ENCODE measurements at places on chromosomes 2 and 18.

DNA sequence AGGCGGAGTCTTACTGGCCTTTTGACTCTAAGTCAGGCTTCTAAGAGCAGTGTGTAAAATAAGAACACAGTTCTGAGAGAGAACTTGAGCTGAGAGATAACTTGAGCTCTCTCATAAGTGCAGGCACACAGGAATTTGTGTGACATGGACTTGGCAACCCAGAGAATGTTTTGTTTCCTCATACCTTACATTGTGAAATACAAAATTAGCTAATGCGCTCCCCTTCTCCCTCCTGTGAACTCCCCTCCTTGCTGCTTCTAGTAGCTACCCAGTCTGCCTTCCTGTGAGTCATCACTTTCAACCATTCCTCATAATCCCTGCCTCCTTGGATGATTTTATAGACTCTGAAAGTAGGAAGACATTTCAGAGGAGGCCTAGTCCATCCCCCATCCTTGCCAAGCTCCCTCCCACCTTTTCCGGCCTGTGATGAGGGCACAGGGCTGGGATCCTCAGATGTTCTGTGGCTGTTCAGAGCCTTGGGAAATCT is 22.6 kb downstream of the FER1L5 start:
- peak; percentile 97 for DNase-seq

- peak; percentile 11 for DNase-seq
Observed at GRCh38 chr2:161905389-161906046, 168.5 kb downstream of the DPP4 start.

DNA sequence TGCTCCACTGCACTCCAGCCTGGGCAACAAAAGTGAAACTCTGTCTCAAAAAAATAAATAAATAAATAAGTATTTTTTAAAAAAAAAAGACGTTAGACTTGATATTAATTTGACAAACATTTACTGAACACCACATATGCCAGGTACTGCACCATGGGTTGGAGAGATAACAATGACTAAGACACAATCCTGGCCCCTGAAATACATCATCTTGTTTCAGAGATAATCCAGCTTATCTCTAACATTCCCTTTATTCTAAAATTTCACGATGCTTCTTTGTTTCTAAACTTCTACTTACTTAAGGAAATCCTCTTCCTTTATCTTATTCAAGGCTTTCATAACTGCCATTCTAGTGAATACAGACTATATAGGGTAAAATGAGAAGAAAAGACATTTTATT is 55.0 kb upstream of the PEX13 start:
- DNase-seq, result no peak

DNA sequence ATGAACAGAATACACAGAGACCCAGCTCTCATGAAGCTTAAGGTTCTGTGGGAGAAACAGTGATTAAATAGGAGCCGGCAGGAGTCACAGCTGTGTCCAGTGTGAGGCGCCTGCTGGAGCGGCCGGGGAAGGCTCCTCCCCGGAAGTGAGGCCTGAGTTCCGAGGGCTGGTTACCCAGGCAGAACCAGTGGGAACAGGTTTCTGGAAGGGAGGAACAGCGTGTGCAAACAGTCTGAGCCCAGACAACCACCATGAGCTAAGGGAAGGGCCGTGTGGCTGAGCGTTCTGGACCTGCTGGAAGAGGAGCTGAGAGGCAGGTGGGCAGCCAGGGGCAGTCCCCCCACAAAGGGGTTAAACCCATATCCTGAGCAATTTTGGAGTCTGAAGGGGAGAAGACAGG is 26.0 kb upstream of the NPAS2 start:
- no peak for DNase-seq

- DNase-seq, result no peak
Observed at GRCh38 chr2:71154798-71155197, 24.4 kb downstream of the MPHOSPH10 start.

- no peak for DNase-seq
Observed at GRCh38 chr2:69203166-69203985, 183.7 kb downstream of the GFPT1 start.

DNA sequence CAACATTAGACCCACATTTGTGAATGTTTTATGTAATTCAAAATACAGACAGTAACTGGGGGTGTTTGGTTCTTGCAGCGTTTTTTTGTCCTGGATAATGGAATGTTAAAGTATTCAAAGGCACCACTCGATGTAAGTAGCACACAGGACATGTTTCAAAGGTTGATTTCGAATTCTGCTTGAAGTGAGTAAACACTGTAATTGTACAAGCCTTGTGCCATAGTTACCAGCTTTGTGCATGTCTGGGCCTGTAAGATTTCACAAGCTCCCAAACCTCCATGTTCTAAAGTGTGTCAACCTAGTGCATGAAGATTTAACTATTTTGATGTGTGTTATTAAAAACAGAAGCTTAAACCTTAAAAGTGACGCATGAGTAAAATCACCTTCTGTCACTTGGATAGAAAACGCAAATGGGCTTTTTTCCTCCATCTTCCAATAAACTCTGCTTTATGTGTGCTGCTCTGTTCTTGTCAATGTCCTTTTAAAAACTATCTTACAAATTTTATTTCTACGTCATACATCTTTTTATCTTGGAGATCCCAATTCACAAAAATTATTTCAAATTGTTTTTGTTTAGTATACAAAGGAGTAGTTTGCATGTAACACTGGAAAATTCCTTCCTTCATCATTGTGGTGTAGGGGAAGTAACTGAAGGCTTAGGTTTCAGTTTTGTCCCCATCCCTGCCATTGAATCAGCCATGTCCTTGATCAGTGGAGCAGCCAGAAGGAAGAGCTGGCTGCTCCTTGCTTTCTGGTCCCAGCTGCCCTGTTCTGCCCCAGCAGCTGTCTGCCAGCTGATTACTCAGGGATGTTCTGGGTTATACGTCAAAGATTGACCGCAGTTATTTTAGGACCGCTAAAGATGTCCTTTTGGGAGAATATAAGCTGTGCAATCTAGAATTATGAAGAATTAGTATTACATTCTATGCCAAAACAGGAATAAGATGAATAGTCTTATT is 119.2 kb downstream of the PRKRA start:
- DNase-seq, result no peak

GRCh38 chr2:3785220-3785889 is 82.0 kb downstream of the DCDC2C start:
- DNase-seq, result no peak

GRCh38 chr2:40487602-40488001 is 35.7 kb upstream of the SLC8A1 start:
- DNase-seq, result no peak

DNA sequence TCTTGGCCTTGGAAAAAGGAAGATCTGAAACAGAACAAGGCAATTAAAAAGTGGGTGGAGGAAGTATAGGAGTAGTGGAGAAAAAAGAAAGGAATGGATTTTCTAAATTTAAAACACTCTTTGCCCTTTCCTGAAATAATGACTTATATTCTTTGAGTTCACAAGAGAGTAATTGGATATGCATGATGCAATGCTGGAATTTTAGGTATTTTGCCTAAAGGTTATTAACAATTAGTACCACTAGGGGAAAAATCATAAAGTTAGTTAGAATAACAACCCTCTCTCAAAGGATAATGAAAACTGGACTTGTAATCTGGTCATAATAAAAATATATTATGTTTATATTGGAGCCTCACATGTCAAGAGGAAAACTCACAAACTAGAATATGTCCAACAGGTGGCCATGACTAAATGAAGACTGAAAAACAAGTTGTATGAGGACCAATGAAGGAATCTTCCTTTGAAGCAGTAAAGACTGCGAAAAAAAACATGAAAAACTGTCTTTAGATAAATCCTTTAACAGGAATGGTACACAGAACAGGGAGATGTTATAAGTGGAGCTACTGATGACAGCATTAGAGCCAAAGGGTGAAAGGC is 281.8 kb downstream of the NCKAP5 start:
- no peak for DNase-seq

- no peak for DNase-seq
Observed at GRCh38 chr2:8851811-8852560, 14.6 kb upstream of the KIDINS220 start.

GRCh38 chr2:109254174-109254904 is 125.3 kb downstream of the SH3RF3 start:
- no peak for DNase-seq

DNA sequence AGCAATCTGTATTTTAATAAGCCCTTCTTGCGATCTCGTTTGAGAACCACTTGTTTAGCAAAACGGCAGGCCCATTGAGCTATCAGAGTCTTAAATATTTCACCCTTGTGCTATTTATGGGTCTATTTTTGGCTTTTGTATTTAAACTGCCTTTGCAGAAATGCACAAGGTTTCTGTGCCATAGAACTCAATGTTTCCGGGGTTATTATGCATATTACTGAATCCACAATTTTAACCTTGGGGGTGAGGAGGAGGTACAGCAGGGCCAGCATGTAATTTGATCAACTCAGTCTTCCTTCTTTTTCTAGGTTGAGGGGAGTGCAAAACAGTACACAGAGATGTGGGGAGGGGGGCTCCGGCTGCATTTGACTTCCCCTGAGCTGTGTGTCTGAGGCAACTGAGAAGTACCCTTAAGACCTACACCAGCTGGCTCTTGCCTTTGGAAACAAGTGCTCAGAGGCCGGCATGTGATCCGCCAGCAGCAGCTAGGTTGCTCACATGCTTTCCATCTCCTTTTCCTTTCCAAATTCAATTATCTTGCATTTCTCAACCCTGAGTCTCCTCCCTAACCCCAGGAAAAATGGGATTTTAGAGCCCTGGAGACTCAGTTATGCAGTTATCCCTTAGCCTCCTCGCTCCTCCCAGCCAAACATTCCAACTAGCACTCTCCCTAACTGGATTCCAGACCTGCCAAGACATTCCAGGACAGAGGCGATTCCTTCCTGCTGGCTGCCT is 103.0 kb downstream of the HNRNPLL start:
- DNase-seq, result no peak

GRCh38 chr2:28348149-28348567 is 44.5 kb upstream of the FOSL2 start:
- no peak for DNase-seq

GRCh38 chr2:218290316-218291261 is 1.7 kb downstream of the TMBIM1 start:
- no peak for DNase-seq

DNA sequence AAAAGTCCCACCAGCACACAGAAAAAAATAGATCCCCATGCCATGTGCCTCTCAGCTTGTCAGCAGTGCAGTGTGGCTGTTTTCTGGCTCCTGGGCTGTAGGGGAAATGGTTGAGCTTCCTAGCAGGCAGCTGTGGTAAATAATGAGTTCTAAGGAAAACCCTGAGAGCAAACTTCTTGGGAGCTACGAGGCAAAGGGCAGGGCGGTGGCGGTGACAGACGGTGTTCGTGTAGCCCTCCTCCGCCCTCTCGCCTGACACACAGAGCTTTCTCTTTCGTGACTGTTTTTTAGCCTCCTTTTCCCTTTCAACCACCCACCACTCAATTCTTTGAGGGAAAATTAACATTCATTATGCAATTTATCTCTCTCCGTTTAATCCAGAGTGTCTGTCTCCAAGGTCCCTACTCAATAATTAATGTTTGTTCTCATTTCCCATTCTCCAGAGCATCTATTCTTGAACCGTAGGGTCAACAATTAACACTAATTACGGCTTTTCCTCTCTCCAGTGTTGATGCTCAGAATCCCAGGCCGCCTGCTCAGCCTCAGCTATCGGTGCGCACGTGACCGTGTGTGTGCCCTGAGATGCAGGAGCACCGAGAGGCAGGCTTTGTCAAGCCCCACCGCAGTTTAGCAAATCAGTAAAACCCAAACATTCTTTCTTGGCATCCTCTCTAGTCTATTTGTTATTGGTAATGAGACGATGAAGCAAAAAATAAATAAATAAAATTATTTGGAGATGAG is 50.1 kb downstream of the KIAA2012 start:
- DNase-seq, result no peak

GRCh38 chr2:190838492-190838910 is 42.1 kb upstream of the GLS start:
- DNase-seq, result peak; percentile 42

GRCh38 chr2:132656266-132656975 is 13.6 kb downstream of the LYPD1 start:
- no peak for DNase-seq

DNA sequence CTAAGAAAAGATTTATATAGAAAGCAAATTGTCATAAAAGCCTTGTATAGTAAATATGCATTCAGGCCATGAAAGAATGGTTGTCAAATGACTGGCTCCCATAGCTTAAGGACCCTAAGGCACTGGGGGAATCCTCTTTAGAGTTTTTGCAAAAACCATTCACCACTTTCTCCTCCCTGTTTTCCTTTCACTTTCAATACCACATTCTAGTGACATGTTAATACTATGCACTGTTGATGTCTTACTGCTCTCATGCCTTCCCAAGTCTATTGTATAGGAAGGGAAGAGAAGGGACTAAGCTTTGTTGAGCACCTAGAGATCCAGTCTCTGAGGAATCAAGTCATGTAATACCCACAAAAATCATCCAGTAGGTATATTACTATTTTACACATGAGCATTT is 383.0 kb upstream of the LRRTM1 start:
- no peak for DNase-seq

DNA sequence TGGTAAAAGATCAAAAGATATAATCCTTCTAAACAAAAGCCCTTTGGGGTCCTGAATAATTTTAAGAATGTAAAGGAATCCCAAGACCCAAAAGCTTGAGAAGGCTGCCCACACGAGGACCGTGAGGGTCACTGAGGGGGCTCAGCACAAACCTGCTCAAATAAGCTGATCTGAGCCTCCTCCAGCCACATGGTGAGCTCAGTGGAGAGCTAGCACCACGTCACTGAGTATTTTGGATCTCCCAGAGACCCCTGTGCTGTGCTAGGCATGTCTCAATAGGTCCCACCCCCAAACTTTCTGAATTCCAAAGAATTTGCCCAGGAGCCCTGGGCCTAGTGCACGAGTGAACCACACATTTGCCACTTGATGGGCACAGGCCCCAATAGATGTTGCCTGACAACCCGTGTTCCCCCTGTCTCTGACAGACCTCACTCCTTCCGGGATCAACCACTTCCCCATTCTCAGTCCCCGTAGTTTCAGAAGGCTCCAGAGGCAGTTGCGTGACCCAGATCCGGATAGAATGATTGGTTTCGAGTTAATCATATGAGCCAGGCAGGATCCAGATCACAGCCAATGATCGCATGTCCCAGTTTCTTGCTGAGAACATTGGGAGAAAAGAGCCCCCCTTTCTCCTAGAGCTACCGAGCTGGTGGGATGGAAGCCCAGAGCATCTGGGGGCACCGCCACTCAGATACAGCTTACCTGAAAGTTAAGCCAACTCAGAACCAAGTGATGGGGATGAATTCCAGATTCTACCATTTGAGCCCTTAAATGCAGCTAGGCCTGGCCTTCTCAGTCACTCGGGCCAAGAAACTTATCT is 203.8 kb downstream of the TNS1 start:
- DNase-seq, result no peak

DNA sequence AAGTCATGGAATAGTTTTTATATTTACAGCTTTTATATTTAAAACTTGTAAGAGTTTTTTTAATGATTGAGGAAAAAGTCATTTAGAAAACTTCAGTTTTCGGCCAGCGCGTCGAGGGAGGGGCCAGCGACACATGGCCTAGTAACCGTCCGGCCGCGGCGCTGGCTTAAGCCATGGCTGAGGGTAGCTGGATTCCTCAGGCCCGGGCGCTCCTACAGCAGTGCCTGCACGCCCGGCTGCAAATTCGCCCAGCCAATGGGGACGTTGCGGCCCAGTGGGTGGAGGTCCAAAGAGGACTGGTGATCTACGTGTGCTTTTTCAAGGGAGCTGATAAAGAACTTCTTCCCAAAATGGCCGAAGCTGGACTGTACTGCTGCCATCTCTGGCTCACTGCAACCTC is 4.9 kb upstream of the KLHL41 start:
- no peak for DNase-seq
